Lower leg skin (tissue), 4 donors: ENCODE measurements at places on chromosomes 11 and 22. TPM values are rescaled to one million over a fixed set of nuclear protein-coding genes. Genes with fewer than 3 reads are reported as not detected.

C11orf52 gene
- total RNA-seq = 16.1 TPM

RRAS2 gene
- total RNA-seq = 36.7 TPM

RANBP1 gene
- 108 TPM for total RNA-seq

DNA sequence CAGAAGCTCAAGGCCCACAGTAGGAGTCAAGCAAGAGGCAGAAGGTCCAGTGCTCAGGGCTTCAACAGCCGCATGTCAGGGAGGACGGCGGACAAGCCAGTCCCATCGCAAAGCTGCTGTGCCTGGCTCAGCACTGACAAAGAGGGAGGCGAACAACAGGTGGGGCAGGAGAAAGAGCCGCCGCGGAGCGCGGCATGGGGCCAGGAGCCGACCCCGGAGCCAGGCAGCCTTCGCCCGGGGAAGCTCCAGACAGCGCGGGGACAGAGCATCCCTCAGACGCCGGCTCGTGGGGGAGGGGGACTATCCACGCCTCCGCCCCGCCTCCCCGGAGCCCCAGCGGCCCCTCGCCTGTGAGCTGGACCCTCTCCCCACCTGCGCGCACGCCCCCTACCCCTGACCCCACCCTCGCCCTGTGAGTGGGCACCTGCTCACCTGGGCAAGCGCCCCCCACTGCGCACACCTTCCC lies 369 bp downstream of the DHCR7 start:
- no peak for DNase-seq

DNA sequence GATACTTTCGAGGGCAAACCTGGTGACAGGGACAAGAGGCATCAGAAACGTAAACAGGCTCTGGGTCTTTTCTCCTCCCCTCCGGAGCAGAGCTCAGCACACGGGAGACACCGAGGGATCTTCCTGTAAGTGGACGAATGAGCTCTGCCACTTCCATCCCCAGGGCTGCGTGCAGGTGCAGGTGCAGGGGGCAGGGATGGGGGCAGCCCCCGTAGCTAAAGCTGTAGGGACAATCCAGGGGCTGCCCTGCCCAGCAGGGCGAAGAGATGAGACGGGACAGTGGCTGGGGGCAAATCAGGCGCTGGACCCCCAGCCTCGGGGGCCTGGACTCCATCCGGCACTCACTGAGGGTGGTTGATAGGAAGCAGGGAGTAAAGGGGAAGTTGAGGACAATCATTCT lies 505.4 kb downstream of the BRD1 start:
- DNase-seq = peak; percentile 63

DNA sequence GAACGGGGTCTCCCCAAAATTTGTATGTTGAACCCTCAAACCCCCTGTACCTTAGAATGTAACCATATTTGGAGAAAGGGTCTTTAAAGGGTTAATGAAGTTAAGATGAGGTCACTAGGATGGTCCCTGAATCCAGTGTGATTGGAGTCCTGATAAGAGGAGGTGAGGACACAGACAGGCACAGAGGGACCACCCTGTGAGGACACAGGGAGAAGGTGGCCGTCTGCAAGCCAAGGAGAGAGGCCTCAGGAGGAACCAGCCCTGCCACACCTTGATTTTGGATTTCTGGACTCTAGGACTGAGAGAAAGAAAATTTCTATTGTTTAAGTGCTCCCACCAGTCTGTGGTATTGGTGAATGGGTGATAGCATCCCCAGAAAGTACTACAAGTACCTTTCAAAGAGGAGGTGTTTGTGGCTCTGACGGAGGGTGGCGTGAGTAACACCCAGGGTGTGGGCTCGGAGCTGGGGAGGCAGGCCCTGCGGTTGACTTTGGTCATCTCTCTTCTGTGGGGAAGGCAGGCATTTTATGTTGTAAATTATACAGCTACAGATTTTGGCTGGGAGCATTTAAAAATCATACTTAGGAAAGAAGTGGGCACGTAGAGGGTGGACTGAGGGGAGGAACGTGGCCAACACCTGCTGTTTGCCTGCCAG lies 13.8 kb downstream of the MRGPRF start:
- peak; percentile 73 for DNase-seq

GRCh38 chr22:21446128-21446826 lies 20.9 kb upstream of the TMEM191C start:
- peak; percentile 10 for DNase-seq

- no peak for DNase-seq
Observed at GRCh38 chr11:65588199-65589054, 7.2 kb downstream of the KCNK7 start.

GRCh38 chr11:130779943-130780342 lies 136.3 kb downstream of the SNX19 start:
- DNase-seq = no peak

DNA sequence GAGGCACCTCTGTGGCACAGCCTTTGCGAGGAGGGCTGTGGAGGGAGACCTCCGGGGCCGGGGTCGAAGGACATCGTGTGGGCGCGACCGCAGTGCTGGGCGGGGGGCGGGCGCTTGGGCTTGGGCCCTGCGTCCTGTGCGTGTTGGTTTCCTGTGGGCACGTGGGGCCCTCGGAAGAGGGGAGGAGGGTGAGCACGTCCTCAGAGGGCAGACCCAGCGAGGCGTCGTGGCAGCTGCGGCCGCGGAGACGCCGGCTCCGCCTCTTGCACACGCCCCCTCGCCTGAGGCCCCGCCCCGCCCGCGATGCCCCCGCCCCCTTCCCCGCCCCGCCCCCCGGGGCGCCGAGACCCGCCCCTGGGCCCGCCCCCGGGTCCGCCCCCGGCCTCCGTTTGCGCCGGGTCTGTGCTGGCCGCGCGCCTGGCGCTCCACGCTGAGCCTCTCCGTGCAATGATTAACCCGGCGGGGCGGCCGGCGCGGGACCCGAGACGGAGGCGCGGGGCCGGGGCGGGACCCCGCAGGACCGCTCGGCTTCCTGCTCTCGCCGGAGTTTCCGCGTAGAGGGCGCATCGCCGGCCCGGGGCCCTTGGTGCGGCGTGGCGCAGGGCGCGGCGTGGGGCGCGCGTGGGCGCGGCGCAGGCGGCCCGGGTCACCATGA lies at the start of gene PRR5:
Gene PRR5, plus strand, starts transcription at position 381 of the 655 bp plus-strand sequence. Its CDS starts 271 bp downstream, at position 652.
- peak; percentile 94 for DNase-seq

- no peak for DNase-seq
Observed at GRCh38 chr11:118744046-118744445, 46.9 kb downstream of the DDX6 start.

DNA sequence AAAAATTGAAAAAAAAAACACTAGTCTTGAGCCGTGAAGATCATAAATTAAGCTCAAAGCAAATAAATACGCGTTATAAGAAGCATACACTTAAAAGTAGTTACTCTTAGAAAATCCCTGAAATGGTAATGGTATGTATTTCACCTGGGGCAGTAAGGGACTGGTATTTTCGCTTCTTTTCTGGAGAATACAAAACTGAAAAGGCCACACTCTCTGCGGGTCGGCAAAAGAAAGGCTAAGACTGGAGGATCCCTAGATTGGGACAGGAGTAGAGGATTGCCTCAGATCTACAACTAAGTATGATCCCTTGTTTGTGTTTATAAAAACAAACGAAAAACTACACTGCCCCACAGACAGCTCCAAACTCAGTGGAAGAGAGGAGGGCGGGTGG lies 617 bp downstream of the TSG101 start:
- DNase-seq = no peak

- DNase-seq = no peak
Observed at GRCh38 chr11:32616903-32617302, 33.3 kb downstream of the EIF3M start.

DNA sequence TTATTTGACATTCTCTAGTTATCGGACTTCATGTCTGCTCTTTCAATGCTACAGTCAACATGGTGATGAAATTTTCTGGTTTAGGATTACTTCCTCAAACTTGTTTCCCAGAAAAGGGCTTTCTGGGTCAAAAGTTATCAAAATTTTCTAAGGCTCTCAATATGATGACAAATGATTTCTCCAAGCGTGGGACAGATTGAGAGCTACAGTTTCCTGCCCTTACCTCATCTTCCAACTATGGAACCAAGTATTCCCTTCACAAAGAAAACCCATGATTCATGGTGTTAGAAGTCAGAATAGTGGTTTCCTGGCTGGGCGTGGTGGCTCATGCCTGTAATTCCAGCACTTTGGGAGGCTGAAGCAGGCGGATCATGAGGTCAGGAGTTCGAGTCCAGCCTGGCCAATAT lies 17.8 kb downstream of the MYO18B start:
- no peak for DNase-seq

DNA sequence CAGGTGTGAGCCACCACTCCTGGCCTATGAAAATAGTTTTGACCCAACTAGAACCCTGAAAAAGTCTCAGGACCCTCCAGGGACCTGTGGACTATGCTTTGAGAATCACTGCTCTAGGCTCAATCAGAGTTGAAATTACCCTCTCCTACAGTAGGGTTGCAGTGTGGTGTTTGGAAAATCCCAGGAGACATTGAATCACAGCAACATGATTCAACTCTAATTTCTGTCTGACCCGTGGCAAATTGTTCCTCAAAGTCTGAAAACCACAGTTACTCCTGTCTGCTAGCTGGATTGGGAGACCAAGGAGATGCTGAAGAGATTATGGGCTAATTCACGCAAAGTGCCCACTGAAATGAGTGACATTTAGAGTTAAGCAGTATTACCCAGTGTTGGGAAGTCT lies 5.4 kb upstream of the MTMR3 start:
- no peak for DNase-seq

DNA sequence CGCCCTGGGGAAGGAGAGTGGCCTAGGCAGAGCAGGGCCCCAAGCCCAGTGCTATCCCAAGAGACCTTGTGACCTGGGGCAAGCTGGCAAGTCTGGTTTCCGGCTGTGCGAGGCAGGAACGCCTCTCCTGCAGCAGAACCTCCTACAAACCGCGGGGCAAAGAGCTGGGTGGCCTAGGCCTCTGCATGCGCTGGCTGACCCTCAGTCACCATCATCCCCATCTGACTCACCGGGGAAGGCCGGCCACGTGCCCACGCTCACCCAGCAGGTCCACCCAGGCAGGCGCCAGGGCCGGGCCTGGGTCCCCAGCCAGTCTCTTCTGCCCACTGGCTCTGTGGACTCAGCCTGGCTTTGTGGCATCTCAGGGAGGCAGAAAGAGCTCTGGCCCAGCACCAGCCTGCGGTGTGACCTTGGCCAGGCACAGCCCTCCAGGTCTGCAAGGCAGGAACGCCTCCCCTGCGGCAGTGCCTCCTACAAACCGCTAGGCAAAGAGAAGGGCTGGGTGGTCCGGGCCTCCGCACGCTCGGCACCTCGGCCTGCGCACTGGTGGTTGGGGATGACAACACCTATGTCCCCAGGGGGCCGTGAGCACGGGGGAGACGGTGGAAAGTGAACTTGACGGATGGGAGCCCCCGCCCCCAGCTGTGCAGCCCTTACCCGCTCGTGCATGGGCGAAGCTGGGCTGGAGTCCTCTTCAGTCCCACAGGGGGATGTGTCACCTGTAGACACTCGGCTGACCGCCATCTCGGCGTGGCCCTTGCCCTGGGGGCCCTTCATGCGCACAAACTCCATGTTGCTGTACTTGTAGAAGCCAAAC lies 38.2 kb downstream of the KIAA0930 start:
- DNase-seq = no peak

DNA sequence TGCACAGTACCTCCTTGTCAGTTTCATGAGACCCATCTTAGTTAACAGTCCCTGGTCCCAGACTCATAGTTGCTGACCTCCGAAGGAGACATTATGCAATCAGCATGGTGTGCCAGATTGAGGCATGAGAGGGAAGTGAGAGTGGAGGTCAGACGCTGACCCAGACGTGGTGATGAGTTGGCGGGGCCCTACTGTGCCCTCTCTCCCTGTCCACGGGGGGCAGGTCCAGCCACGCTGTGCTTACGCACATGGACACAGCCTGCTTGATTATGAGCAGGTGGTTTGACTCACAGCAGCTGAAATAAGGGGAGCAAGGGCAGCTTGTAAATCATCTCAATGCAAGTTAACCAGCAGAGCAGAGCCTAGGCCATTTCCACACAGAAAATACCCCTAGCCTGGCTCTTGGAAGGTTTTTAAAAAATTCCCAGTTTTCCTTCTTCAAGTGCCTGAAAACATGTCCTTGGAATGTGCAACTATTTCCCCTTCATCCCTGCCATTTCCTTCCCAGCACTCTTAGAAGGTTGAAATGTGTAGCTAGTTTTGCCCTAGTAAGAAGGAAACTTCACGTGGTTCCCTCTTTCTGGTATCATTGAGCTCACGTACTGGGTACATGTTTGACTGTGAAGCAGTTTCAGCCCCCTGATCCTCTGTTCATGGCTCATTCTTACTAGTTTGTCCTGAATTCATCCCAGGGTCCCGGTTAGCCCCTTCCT lies 122.6 kb upstream of the SORL1-AS1 start:
- peak; percentile 31 for DNase-seq

DNA sequence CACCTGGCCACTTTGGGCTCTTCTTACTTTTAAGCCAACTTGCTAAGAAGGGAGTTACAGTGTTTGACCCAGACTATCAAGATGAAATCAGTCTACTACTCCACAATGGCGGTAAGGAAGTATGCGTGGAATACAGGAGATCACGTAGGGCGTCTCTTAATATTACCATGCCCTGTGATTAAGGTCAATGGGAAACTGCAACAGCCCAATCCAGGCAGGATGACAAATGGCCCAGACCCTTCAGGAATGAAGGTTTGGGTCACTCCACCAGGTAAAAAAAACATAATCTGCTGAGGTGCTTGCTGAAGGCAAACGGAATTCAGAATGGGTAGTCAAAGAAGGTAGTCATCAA lies 1.0 kb upstream of the YPEL4 start:
- DNase-seq = no peak

DNA sequence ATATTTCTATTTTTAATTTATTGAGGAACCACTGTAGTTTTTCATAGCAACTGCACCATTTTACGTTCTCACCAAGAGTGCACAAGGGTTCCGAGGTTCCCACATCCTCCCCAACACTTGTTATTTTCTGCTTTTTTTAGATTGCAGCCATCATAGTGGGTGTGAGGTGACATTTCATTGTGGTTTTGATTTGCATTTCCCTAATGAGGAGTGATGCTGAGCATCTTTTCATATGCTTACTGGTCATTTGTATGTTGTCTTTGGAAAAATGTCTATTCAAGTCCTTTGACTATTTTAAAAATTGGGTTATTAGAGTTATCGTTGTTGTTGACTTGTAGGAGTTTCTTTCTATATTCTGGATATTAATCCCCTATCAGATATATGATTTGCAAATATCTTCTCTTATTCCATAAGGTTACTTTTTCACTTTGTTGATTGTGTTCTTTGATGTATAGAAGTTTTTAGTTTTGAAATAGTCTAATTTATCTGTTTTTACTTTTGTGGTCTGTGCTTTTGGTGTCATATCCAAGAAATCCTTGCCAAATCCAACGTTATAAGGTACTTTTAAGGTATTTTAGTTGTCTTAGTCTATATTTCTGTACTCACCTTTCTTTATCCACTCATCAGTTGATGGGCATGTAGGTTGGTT lies 9.0 kb downstream of the NEAT1 start:
- DNase-seq = no peak
